K562 (cell line): ENCODE measurements at places on chromosomes 7 and 10. TPM values are rescaled to one million over a fixed set of nuclear protein-coding genes. Genes with fewer than 3 reads are reported as not detected.

DNA sequence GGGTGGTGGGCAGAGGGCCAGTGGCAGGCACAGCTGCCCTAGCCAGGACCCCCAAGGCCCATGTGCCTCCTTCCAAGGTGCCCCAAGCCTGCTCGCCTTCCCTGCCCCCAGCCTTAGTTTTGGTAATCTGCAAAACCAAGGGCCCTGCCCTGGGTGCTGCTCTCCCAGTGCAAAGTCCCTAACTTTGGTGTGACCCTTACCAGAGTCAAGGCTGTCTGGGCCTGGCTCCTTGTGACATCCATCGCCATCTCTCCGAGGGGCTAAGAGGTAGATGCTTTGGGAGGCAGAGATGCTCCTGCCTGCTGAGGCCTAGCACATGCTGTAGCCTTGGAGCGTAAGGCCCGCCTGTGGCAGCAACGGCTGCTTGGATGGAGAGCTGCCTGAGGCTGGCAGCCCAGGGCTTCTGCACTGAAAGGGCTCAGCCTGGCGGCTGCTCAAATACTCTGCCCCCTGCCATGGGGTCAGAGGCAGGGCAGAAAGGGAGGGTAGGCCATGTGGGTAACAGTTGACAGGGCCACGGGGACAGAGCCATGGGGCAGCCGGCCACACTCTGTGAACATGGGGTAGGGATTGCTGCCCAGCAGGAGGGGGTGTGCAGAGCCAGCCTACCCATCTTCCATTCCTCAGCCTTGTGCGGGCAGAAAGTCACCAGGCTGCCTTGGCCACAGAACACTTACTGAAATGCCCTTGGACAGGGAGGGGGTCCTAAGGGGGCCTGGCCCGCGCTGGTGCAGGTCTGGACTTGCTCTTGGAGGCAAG lies 17.9 kb upstream of the MYL7 start:
- no peak overlapping the region for H3K4me3 ChIP-seq
- DNase-seq, result no peak

DNA sequence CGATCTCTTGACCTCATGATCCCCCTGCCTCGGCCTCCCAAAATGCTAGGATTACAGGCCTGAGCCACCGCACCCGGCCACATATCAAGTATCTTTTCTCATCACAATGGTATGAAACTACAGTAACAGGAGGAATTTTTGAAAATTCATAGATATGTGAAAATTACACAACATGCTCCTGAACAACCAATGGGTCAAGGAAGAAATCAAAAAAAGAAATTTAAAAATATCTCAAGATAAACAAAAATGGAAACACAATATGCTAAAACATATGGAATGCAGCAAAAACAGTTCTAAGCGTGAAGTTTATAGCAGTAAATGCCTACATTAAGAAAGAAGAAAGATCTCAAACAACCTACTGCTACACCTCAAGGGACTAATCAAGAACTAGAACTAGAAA lies 59.8 kb upstream of the ADAM12 start:
- H3K36me3 ChIP-seq, result no peaks in the 10 kb centered on the region
- H3K4me3 ChIP-seq, result no peak overlapping the region
- DNase-seq, result no peak
- H3K27ac ChIP-seq, result no peak overlapping the region
- no peaks in the 10 kb centered on the region for H3K4me1 ChIP-seq
- H3K27me3 ChIP-seq, result no peaks in the 10 kb centered on the region

DNA sequence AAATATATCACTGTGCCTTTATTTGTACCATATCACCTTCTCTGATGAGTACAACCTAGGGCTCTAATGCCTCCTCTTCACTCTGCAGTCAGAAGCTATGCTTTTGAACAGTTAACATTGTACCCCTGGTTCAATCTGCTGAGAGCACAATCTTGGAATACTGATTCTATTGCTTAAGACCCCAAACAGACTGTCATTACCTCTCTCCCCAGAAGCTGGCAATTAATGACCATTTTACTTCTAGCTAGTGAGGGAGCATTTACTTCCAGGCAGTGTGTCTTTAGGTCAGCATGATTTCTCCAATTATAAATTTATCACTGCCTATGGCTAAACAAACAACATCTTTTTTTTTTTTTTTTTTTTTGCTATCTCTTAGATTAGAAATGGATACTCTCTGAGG lies 36.0 kb upstream of the SPOCK2 start:
- peaks cover 5% of the 10 kb centered on the region; the same call in 1 of the 3 replicates for H3K4me1 ChIP-seq
- no peak overlapping the region for H3K4me3 ChIP-seq
- no peaks in the 10 kb centered on the region for H3K27me3 ChIP-seq
- DNase-seq, result no peak
- H3K36me3 ChIP-seq, result no peaks in the 10 kb centered on the region
- no peak overlapping the region for H3K27ac ChIP-seq

DNA sequence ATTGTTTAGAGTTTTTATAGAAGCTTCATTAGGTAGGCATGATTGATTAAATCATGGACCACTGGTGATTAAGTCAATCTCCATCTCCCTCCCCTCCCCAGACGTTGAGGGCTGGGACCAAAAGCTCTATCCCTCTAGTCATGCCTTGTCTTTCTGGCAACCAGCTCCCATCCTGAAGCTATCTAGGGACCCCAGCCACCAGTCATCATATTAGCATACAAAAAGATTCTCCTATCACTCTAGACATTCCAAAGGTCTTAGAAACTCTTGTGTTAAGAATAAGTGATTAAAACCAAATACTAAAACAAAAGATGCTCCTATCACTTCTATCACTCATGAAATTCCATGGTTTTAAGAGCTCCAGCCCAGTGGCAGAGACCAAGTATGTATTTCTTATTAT lies 178.2 kb downstream of the RAPGEF5 start:
- H3K27ac ChIP-seq, result no peak overlapping the region
- H3K4me1 ChIP-seq, result 0 out of 2 replicates have a peak, but pooled peaks cover 3% of the 10 kb centered on the region
- DNase-seq, result no peak
- H3K4me3 ChIP-seq, result no peak overlapping the region
- H3K27me3 ChIP-seq, result no peaks in the 10 kb centered on the region
- H3K36me3 ChIP-seq, result no peaks in the 10 kb centered on the region; the same call in 2 of the 3 replicates

- H3K27me3 ChIP-seq, result no peaks in the 10 kb centered on the region
- H3K4me1 ChIP-seq, result no peaks in the 10 kb centered on the region
- no peak for DNase-seq
Measured at GRCh38 chr10:6119423-6119822, 30.6 kb downstream of the RBM17 start.

DNA sequence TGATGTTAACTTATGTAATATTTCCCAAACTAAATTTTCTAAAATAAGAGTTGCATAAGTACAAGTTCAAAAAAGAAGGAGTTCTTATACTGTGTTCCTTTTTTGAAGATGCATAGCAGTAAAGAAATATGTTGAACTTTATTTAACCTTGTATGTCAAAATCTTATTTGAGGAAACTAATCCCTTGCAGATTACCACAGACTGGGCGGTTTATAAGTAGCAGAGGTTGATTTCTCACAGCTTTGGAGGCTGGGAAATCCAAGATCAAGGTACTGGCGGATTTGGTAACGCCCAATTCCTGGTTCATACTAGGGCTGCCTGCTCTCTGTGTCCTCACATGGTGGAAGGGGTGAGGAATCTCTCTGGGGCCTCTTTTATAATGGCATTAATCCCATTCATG lies 68.5 kb downstream of the GNAT3 start:
- no peaks in the 10 kb centered on the region for H3K27me3 ChIP-seq
- no peaks in the 10 kb centered on the region for H3K36me3 ChIP-seq
- no peak for DNase-seq
- H3K4me3 ChIP-seq, result no peak overlapping the region

The NET1 gene
- total RNA-seq, result 152 and 158 TPM in 2 replicates

The SCART1 gene
- total RNA-seq, result 4.4 and 5.5 TPM in 2 replicates

The ASB13 gene
- total RNA-seq, result 28.8 and 33.2 TPM in 2 replicates

The GPR85 gene
- 4.6 and 5.0 TPM in 2 replicates for total RNA-seq

The INA gene
- total RNA-seq, result not detected in 2 replicates

The SUGCT gene
- total RNA-seq, result 1.1 and 1.4 TPM in 2 replicates
